ENCODE measurements at places on chromosomes 11 and 22.

DNA sequence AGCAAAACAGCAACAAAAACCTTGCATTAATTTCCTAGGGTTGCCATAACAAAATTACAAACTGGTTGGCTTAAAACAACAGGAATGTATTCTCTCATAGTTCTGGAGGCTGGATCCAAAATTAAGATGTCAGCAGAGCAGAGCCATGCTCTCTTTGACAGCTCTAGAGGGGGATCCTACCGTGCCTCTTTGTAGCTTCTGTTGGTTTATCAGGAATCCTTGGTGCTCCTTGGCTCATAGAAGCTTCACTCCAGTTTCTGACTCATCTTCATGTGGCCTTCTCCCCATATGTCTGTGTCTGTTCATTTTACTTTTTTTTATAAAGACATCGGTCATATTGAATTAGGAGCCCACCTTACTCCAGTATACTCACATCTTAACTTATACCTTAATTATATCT is 90.5 kb upstream of the POU2AF2 start:
- DNase-seq = no peak

GRCh38 chr11:93936460-93936859 is 84.7 kb upstream of the HEPHL1 start:
- no peak for DNase-seq

DNA sequence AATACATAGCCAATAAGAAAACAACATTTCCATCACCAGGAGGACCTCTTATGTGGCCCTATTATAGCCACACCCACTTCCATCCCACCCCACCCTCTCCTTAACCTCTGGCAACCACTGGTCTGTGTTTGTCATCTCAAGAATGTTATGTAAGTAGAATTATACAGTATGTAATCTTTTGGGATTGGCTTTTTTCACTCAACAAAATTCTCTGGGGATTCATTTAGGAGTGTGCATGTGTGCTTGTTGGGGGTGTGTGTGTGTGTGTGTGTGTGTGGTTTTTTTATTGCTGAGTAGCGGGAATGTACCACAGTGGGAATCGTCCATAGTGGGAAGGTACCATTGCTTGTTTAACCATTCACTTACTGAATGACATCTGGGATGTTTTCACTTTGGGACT is 5.2 kb downstream of the KCNJ5 start:
- DNase-seq = no peak

GRCh38 chr11:72122607-72123006 is 10.1 kb upstream of the ANAPC15 start:
- no peak for DNase-seq

GRCh38 chr22:32536352-32536751 is 61.7 kb downstream of the FBXO7 start:
- no peak for DNase-seq

GRCh38 chr11:42762348-42762747 is 549.4 kb upstream of the API5 start:
- no peak for DNase-seq

- no peak for DNase-seq
These were observed 321.9 kb downstream of the MIAT start for GRCh38 chr22:26979294-26979693.

- no peak for DNase-seq
These were observed 17.8 kb downstream of the TMEM121B start for GRCh38 chr22:17103351-17103750.

- DNase-seq = no peak
These were observed 23.6 kb downstream of the NPAT start for GRCh38 chr11:108198833-108199232.

DNA sequence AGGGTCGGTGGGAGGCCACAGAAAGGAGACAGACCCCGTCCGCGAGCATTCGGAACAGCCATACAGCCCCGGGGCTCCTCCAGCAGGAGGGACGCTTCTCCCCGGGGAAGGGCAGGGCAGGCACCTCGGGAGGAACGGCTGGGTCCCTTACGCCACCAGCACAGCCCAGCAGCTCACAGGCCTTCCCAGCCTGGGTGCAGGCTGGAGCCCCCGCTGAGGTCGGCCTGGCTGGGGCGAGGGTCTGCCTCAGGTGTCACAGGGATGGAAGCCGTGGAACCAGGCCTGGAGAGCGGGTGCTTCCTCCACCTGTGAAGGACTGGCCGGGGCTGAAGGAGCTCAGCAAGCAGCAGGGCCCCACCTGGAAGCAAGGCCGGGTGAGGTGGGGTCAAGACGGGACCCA is 732.3 kb downstream of the BRD1 start:
- no peak for DNase-seq

DNA sequence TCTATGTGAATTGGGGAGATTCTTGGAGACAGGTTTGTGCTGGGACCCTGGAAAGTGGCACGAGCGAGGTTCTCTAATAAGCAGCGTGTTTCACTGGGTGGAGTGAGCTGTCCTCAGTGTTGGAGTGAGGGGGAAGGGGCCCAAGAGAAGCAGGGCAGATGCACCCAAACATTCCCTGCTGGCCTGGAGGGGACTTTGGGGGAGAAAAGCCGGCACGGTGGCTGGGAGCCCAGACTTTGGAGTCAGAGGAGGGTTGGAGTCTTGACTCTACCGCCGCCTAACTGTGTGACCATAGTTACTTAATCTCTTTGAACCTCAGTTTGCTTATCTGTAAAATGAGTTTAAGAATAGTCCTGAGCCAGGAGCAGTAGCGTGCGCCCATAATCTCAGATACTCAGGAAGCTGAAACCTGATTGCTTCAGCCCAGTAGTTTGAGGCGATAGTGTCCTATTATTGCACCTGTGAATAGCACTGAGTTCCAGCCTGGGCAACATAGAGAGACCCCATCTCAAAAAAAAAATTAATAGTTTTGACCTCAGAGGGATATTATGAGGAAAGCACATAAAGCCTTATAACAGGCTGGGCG is 614 bp downstream of the NR1H3 start:
- DNase-seq = no peak

GRCh38 chr11:111604392-111605009 is 2.3 kb downstream of the SIK2 start:
- DNase-seq = no peak

Measured in AG04449 (cell line).